ENCODE measurements at places on chromosomes 2 and 18. TPM values are rescaled to one million over a fixed set of nuclear protein-coding genes. Genes with fewer than 3 reads are reported as not detected.

- DNase-seq: peak; percentile 22
These were observed 383.3 kb downstream of the MTX2 start for GRCh38 chr2:176652300-176653182.

DNA sequence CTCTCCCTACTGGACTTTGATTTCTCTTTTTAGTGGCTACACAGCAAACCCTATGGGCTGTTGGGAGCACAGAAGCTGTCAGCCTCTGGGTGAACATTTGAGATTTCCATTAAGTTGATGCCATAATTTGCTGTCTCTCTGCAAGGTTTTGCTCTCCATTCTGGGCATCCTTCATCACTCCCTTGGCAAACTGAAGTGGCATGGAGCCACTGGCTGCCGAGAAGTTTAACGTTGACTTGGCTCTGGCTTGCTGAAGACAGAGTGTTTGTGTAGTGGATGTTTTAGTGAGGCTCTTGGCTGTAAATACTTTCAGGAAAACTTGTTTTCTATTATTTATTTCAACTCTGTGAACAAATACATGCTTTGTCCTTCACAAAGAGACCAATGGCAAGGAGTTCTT, 91.5 kb downstream of the ALK start:
- DNase-seq: no peak

GRCh38 chr2:231919341-231920035, 6.7 kb downstream of the NPPC start:
- DNase-seq: no peak

DNA sequence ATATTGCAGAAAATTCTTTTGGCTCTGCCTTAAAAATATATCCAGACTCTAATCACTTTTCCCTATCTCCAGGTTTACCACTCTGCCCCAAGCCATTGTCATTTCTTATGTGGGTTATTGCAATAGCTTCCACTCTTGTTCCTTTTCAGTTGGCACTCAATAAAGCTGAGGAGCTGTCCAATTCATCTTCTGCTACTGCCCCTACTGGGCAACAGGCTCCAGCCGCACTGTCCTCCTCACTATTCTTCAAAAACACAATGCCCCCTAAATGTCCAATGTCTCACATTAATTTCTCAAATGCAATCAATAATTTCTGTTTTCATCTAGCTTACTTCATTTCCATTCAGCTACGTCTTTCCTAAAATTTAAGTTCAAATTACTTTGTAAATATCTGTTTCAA, 1262.5 kb upstream of the CDH2 start:
- no peak for DNase-seq

- no peak for DNase-seq
These were observed 693 bp upstream of the PDK1 start for GRCh38 chr2:172555272-172555521.

DNA sequence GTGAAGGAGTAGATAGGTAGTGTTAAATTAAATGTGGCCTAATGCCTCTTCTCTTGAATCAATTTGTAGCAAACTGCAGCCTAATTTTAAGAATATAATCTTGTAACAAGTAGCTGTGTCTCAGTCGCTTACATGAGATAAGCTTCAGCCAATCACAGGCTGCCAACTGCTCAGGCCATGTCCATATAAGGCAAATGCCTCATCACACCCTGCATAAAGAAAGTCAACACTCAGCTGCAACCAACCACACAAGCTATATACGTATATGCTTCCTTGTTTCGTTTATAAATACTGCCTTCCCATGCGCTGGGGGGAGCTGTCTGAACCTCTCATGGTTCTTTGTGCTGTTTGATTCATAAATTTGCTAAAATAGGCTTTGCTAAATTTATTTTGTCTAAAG, 476.3 kb downstream of the TRIB2 start:
- no peak for DNase-seq

DNA sequence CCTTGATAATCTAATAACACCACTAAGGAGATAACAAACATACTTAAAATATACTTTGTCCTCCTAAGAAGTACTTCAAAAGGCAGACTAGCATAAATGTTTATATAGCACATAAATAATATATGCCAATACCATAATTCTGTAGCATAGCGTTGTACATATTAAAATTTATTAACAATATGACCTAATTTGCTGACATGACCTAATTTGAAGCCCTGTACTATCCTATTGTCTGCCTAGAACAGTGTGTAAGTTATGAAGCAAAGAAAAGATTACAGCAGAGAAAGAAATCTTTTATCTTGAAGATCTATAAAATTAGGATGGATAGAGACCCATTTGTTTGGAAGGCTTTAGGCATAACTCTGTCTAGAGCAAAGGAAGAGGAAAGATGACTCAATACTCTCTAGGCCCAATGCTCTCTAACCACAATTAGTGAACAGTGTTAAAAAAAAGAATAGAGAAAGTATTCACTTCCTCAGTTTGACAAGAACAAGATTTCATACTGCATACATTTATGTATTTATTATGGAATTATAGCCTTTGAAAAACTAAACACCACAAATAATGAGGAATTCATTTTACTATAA, 231.3 kb downstream of the ZRANB3 start:
- DNase-seq: no peak

- DNase-seq: no peak
These were observed 7.5 kb downstream of the MBOAT2 start for GRCh38 chr2:8996006-8996405.

GRCh38 chr2:237874585-237875161, 15.2 kb downstream of the RAMP1 start:
- no peak for DNase-seq

DNA sequence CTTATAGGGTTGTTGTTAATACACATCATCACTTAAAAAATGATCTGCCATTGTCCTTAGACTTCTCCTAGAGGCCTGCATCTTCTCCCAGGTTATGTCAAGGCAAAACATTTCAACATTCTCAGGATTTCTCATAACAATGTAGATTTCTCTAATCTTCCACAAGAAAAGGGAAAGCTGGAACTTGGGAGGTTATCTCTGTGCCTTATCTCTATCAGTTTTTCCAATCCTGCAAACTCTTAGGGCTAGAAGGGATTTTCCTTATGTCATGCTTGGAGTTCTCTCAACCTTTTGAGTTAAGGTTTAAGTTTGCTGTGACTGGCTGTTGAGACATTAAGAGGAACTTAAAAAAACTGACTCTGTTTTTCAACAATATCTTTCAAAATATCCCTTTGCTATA, 300.6 kb upstream of the TFPI start:
- no peak for DNase-seq

DNA sequence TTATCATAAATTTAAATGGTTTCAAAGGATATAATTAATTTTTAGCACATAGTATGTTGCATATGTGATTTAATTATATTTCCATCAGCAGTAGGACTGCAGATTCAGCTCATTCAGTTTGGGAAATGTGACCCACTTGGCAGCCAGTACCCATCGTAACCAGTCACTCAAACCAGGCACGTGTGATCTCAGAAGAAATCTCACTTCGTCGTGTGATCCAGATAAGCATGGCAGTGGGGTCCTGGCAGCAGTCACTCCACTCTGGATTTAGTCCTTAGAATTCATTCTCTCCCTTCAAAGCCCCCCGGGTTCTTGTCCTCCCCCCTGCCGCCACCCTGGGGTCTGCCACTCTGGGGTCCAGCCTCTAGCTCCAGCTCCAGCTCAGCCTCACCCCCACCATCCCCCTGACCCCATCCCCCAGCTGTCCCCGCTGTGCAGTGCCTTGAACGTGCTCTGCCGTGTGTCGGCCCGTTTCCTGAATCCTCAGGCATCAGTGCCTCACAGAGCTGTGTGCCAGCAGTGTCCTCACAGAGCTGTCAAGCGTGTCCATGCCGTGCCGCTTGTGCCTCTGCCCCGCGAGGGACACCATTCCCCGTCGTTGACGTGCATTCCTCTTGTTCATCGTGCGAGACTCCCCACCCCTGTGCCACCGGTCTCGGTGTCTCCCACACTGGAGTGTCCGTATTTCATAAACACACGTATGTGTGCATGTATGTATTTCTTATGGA, 34.8 kb downstream of the TRAPPC12 start:
- no peak for DNase-seq

- no peak for DNase-seq
These were observed 497.9 kb upstream of the FANCL start for GRCh38 chr2:58739033-58739432.

GRCh38 chr2:85998071-85998991, 107.4 kb downstream of the POLR1A start:
- DNase-seq: peak; percentile 38

The FOXD4L1 gene
- total RNA-seq: 0.16 TPM

The CTNNA2 gene
- total RNA-seq: not detected

The PER2 gene
- 17.5 TPM for total RNA-seq

The GATA6 gene
- not detected for total RNA-seq

The STARD6 gene
- not detected for total RNA-seq

The AFG3L2 gene
- total RNA-seq: 80.7 TPM

The BCL11A gene
- total RNA-seq: 1.8 TPM

The SCTR gene
- not detected for total RNA-seq

The NHEJ1 gene
- 21.1 TPM for total RNA-seq

All from activated naive CD8-positive, alpha-beta T cell treated with anti-CD3 and anti-CD28 coated beads for 36 hours (primary cell).